ENCODE measurements at places on chromosomes 4 and X.

DNA sequence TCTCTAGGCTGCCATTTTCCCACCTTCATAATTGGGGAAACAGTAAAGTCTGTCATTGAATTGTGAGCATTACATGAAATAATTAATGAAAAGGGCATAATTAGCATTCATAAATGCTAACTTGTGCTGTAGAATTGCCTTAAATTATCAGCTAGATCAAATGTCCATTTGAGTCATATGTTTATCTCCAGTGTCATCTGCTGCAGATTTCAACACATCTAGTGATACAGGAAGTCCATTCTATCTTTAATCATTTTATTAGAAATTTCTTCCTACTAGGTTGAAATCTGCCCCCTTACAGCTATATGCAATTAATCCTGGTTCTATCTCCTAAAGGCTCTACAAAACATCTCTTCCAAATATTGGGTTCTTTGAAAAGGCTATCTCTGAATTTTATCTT is 240.3 kb upstream of the GALNT7 start:
- no peak for DNase-seq

- no peak for DNase-seq
These were observed 3.9 kb downstream of the RAB9A start for GRCh38 chrX:13692771-13693231.

DNA sequence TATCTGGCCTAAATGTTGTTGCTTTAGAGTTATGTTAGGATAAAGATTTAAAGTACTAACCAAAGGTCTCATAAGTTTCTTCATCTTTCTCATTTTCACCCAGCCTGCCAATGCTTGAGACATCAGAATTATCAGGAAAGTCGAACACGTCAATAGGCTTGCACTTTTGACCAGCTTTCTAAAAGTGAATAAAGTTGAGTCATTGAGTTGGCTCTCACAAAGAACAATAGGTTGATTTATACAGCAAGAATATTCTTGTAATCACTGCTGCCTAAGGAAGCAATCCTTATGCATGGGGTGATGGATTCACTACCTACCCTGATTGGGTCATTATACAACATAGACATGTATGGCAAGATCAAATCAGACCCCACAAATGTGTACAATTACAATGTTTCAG is 5.0 kb downstream of the CENPU start:
- DNase-seq = no peak

- no peak for DNase-seq
These were observed 59.3 kb downstream of the SHROOM2 start for GRCh38 chrX:9845578-9845952.

GRCh38 chr4:186058253-186058979 is 10.5 kb upstream of the TLR3 start:
- DNase-seq = no peak

DNA sequence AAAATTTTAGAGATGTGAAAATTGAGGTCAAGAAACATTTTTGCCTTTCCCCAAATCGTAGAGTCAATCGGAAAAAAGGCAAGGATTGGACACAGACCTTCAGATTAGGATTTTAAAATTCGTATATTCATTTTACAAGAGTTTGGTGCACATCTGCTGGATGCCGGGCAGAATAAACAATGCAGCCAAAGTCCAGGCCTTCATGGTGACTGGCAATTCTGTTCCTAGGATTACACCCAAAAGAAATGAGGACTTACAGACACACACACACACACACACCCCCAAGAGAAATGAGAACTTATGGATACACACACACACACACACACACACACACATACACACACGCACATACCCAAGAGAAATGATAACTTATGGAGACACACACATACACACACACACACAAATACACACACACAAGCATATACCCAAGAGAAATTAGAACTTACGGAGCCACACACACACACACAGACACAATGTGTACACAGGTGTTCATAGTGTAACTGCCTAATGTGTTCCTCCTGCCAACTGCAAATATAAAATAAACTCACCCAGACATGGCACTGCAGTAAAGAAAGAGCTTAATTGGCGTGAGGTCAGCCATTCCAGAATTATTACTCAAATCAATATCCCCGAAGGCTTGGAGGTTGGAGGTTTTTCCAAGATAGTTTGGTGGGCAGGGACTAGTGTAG is 165.7 kb upstream of the STS start:
- DNase-seq = no peak
